ENCODE measurements at places on chromosomes 5 and 9.

GRCh38 chr5:136242611-136243010 lies 49.6 kb upstream of the SMIM32 start:
- no peak for DNase-seq

- DNase-seq = no peak
Measured at GRCh38 chr5:117326997-117327396, 752.4 kb upstream of the SEMA6A start.

DNA sequence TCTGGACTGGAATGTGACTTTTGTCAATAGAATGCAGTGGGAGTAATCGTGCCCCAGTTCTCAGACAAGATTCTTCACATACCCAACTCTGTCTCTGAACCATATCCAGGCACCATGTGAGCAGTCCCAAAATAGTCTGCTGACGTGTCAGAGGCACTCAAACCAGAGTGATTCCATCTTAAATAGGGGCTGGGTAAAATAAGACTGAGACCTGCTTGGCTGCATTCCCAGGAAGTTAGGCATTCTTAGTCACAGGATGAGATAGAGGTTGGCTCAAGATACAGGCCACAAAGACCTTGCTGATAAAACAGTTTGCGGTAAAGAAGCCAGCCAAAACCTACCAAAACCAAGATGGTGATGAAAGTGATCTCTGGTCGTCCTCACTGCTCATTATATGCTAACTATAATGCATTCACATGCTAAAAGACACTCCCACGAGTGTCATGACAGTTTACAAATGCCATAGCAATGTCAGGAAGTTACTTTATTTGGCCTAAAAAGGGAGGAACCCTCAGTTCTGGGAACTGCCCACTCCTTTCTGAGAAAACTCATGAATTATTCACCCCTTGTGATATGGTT lies 16.9 kb upstream of the PLCXD3 start:
- DNase-seq = peak; percentile 54

GRCh38 chr5:36279054-36279698 lies 22.5 kb downstream of the RANBP3L start:
- no peak for DNase-seq

GRCh38 chr5:51043745-51044144 lies 339.5 kb upstream of the ISL1 start:
- DNase-seq = no peak

DNA sequence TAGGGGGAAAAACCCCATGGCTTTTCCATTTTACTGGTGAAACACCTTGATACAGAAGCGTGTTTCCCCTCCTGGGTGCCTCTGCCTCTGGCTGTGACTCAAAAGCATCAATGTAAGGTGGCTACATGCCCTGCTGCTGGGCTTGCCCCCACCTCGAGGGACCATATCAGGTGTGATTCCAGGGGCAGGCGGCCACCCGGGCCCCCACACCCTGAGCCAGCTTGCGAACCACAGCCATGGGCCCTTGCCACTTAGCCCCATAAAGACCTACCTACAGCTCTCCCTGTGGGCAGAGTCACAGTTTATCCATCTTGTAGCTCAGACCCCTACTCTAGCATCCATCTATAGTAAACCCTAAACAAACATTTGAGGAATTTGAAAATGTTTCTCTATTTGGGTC lies 10.8 kb downstream of the SHC3 start:
- no peak for DNase-seq

- DNase-seq = no peak
Measured at GRCh38 chr9:116482740-116483139, 204.4 kb upstream of the TRIM32 start.

GRCh38 chr9:16361939-16362338 lies 508.5 kb downstream of the BNC2 start:
- no peak for DNase-seq

DNA sequence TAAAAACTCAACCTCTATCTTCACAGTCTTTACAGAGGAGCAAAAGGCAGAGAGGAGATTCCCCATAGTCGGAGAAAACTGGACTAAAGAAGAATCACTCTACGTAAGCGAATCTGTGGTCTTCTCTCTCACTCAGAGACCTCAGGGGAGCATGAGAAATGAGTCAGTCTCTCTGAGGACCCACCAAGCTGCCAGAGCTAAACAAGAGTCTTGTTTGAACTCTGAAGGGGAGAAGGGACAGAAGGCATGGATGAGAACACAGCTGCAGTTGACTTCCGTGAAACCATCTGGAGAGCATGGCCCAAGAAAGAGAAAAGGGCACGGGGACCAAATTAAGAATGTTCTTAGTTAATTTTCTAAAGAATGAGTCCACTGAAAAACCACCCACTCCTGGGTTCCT lies 12.8 kb upstream of the MAN2A1 start:
- no peak for DNase-seq

DNA sequence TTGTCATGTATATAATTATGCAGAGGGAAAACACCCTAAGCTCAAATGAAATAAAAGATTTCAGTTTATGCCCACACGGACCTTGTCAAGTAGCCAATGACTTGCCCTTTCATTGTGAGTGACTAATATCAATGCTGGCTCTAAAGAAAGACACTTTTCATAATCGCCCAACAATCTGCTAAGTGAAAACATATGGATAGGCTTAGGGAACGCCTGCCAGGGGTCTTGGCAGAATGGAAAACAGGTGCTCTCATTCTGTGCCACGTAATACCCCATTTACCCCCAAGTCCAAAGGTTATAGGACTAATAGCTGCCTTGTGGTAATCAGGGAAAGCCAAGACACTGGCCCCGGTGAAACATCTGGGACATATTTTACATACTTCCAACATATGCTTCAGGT lies 157.7 kb downstream of the SLF1 start:
- DNase-seq = no peak

GRCh38 chr9:36264896-36265295 lies 6.6 kb upstream of the GNE start:
- no peak for DNase-seq

DNA sequence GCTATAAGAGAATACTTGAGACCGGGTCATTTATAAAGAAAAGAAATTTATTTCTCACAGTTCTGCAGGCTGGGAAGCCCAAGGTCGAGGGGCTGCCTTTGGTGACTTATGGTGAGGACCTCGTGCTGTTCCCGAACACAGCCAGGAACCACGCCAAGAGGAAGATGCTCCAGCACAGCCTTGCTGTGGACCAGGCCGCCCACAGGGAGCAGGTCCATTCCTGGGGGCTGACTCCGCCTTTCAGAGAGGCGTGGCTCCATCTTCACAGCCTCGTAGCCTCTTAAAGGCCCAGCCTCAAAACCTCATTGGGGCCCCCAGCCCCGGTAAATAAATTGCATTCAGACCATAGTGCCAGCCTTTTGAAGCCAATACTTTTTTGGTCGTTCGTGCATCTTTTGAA lies 93.5 kb upstream of the CACNA1B start:
- DNase-seq = peak; percentile 26

GRCh38 chr9:85173967-85174366 lies 504.4 kb downstream of the NTRK2 start:
- DNase-seq = no peak

DNA sequence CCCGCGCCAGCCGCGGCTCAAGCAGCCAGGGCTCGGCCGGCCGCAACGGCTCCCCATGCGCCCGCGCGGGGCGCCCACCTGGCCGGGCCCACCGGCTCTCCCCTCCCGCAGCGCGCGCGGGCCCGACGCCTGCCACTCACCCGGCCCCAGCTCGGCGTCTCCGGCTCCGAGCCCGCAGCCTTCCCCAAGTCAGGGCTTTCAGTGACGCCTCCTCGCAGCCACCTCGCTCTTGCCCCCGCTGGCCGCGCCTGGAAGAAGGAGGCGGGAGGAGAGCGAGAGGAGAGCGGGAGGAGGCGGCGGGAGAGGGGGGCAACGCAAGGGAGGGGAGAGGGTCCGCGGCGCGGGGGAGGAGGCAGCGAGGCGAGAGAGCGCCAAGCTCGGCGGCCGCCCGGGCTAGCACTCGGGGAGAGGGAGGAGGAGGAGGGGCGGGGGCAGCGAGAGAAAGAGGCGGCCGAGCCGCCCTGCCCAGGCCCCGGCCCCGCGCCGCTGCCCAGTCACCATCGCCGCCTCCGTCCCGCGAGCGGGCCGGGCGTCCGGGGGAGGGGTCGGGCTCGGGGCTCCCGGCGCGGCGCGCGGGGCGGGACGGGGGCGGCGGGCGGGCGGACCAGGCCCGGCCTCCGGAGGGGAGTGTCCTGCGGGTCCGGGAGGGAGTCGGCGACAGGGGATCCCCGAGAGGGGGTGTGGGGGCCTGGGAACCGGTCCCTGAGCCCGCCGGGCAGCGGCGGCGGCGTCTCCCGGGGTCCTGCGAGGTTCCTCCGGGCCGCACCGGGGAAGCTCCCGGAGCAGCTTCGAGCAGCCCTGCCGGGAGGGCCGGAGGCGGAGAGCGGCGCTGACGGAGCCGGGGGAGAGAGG lies at the start of gene LHFPL2:
TSS of gene LHFPL2 (minus strand) at position 414 of the 852 bp plus-strand sequence. CDS start 138,559 bp downstream, outside the sequence.
- DNase-seq = peak; percentile 78
